ENCODE measurements at places on chromosomes 1 and 21. TPM values are rescaled to one million over a fixed set of nuclear protein-coding genes. Genes with fewer than 3 reads are reported as not detected.
A peak's percentile ranks its signal among the peaks of the same experiment; 100 is the strongest.

DNA sequence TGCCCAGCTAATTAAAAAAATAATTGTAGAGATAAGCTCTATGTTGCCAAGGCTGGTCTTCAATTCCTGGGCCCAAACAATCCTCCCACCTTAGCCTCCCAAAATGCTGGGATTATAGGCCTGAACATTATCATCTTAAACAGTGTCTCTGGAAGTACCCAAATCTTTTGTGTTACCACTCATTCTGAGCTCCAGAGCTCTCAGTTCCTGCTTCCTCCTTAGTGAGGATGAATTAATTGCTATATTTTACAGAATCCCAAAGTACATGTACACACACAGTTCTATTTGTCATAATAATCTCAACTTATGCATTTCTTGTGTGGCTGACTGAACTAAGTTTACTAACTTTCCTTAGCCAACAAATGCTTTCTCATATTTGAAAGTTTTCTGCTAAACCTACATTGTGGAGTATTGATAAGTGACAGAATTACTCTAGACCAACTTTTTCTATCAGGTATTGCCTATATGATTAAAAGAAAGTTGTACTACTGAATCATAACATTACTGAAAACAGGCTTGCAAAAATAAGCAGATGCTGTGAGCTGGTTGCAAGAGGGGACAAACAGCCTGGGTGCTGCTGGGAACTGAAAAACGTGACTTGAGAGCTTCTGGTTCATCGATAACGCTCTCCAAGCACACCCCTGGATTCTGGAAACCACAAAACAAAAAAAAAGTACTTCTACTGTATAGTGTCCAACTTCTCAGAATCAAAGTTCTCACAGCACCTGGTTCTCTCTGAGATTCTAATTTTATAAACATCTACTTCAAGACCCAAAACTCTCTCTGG is 15.3 kb downstream of the VAV3 start:
- H3K36me3 ChIP-seq: no peaks in the 10 kb centered on the region
- no peak overlapping the region for H3K27ac ChIP-seq
- H3K4me3 ChIP-seq: no peak overlapping the region
- H3K27me3 ChIP-seq: no peaks in the 10 kb centered on the region
- no peaks in the 10 kb centered on the region for H3K4me1 ChIP-seq

DNA sequence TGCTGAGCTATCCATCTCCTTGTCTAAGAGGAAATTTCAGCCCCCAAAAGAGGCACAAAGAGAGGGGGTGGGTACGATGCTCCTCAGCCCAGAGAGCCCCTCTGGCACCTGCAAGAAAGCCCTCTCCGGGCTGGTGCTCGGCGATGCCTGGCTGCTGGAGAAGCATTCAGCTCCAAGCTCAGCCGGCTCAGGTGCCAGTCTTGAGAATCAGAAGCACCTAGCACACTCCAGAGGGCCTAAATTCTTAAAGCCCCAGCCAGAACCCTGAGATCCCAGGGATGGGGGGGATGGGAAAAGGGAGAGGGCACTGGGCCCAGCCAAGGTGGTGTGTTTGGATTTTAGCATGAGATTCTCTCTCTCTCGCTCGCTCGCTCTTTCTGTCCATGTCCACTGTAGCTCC is 2.9 kb downstream of the GRIK3 start:
- no peak for DNase-seq
- H3K27me3 ChIP-seq: peaks cover 48% of the 10 kb centered on the region
- H3K4me1 ChIP-seq: no peaks in the 10 kb centered on the region
- H3K4me3 ChIP-seq: no peak overlapping the region
- H3K27ac ChIP-seq: no peak overlapping the region

Gene EVA1C
- total RNA-seq: 48.6 TPM

- H3K4me1 ChIP-seq: no peaks in the 10 kb centered on the region
- no peak overlapping the region for H3K4me3 ChIP-seq
- no peak overlapping the region for H3K27ac ChIP-seq
- H3K27me3 ChIP-seq: no peaks in the 10 kb centered on the region
- DNase-seq: no peak
- peaks cover 2% of the 10 kb centered on the region for H3K36me3 ChIP-seq
Observed at GRCh38 chr1:10168912-10169514, 41.4 kb upstream of the KIF1B start.

Gene ZBTB37
- 14.7 TPM for total RNA-seq

DNA sequence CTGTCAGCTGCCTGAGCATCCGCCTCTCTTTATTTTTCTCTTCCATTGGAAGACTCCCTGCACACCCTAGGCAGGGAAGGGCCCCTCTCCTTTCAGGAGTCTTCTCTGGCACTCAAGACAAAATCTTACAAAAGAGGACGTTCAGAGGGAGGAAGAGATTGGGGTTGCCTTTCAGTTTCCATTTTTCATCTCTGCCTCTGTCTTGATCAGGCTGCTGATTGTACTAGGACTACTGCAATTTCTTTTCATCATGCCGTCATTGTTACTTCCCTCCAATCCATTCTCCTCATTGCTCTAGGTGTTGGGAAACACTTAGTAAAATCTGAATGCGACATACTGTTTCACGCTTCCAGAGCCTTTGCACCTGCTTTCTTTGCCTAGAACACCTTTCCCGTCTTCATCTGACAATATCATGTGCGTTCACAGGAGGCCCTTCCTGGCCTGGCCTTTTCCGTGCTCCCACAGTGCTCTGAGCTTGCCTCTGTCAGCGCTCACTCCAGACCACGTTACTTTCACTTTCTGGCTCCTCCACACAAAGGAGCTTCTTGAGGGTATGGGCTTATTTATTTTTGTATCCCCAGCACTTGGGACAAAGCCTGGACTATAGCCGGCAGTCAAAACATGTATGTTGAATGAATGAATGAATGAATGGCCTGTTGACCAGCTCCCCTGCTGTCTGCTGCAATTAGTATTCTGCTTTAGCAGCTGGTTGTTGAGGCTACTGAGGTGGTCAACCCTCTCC is 10.9 kb downstream of the LRRC71 start:
- H3K36me3 ChIP-seq: no peaks in the 10 kb centered on the region
- H3K4me3 ChIP-seq: no peak overlapping the region
- H3K4me1 ChIP-seq: no peaks in the 10 kb centered on the region
- DNase-seq: no peak
- H3K27me3 ChIP-seq: peaks cover 9% of the 10 kb centered on the region

DNA sequence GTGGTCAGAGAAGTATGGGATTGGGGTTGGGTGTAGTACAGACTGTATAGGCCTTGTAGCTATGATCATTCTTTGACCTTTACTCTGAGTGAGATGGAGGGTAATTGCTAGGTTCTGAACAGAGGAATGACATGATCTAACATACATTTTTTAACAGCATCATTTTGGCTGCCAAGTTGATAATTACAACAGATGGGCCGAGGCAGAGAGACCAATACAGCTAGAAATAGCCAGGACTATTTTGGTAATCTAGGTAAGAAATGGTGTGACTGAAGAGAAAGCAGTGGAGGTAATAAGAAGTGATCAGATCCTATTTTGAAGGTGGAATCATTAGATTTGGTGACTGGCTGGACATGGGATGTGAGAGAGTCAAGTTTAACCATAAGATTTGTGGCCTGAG is 43.5 kb downstream of the RPAP2 start:
- no peaks in the 10 kb centered on the region for H3K4me1 ChIP-seq
- no peak overlapping the region for H3K27ac ChIP-seq
- no peak overlapping the region for H3K4me3 ChIP-seq
- H3K27me3 ChIP-seq: no peaks in the 10 kb centered on the region

DNA sequence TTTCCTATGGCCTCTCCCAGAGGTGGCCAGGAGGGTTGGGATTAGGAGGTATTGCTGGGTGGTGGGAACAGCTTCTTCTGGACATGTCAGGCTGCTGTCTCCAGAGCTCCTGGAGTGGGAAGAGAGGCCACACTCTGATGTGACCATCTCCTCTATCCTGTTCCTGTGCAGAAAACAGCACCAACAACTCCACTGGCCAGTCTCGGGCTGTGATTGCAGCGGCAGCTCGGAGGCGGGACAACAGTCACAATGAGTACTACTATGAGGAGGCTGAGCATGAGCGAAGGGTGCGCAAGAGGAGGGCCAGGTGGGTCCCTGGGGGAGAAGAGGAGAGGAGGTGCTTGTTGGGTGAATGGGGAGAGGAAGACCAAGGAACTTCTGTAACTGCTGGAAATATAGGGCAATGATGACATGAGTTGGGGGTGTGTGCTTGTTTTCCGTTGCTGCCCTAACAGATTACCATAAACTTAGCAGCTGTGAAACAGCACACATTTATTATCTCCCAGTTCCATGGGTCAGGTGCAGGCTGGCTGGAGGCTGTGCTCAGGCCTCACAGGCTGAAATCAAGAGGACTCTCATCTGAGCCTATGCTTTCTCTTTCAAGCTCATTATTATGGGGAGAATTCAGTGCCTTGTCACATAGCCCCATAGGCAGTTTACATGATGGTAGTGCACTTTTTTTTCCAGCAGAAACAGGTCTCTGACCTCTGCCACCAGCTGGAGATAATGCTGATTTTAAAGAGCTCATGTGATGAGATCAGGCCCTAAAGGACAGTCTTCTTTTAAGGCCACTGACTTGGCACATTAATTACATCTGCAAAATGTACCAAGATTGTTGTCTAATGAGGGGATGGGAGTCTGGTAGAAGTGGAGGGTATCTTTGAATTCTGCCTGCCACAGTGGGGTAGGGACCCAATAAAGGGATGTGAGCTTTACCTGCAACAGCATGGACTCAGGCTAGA is 20.8 kb downstream of the VANGL2 start:
- no peak for DNase-seq
- H3K27me3 ChIP-seq: no peaks in the 10 kb centered on the region
- no peaks in the 10 kb centered on the region for H3K4me1 ChIP-seq
- H3K4me3 ChIP-seq: no peak overlapping the region

Gene MCOLN3
- total RNA-seq: 1.6 TPM

- no peaks in the 10 kb centered on the region for H3K4me1 ChIP-seq
- no peaks in the 10 kb centered on the region for H3K27me3 ChIP-seq
- H3K4me3 ChIP-seq: peak overlapping the region; percentile 77
- peak overlapping the region; percentile 97 for H3K27ac ChIP-seq
- DNase-seq: peak; percentile 84
Observed at GRCh38 chr1:24502065-24502708, 449 bp upstream of the RCAN3 start.

GRCh38 chr1:30721812-30722537 is 1.4 kb downstream of the MATN1 start:
- no peak overlapping the region for H3K27ac ChIP-seq
- H3K4me1 ChIP-seq: peaks cover 6% of the 10 kb centered on the region
- no peak for DNase-seq
- H3K27me3 ChIP-seq: no peaks in the 10 kb centered on the region

DNA sequence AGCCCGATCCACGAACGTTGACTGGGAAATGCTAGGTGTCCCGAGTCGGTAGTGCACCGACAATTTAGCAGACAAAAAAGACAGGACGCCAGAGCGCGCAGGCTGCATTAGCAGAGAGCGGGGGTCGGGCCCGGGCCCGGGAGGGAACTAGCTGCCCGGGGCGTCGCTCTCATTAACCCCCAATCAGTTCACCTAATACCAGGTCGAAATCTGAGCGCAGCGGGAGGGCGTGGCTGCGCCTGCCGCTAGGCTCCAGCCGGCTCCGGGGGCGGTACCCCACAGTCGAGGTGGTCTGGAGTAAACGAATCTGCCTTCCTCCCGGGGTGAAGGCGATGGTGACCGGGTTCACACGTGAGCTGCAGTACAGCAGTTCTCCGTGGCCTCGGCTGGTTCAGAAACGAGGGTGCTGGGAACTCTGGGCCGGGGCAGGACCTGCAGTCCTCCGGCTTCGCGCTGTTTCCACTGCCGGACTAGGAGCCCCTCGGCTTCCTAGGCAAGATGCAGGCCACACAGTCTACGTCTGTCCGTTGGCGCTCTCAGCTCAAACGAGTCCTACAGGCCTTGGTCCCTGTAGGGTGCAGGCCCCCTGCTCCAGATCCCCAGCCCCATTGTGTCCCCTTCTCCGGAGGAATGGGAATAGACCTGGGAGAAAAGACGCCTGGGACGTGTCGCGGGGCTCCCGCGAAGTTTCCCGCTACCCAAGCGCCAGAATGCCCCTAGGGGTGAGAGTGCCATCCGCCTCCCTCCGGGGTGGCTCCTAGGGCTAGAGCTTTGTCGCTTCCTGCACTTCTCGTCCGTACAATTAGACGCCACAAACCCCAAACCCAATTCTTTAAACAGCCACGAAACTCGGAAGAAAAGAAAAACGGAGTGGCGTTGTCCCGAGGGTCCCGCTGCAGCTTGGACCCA is 2.0 kb downstream of the GFI1 start:
- peaks cover 51% of the 10 kb centered on the region for H3K27me3 ChIP-seq
- no peak overlapping the region for H3K27ac ChIP-seq
- no peaks in the 10 kb centered on the region for H3K36me3 ChIP-seq
- DNase-seq: no peak
- H3K4me3 ChIP-seq: peak overlapping the region; percentile 30

Gene THAP3
- total RNA-seq: 37.6 TPM

Gene ECM1
- total RNA-seq: 4.7 TPM

DNA sequence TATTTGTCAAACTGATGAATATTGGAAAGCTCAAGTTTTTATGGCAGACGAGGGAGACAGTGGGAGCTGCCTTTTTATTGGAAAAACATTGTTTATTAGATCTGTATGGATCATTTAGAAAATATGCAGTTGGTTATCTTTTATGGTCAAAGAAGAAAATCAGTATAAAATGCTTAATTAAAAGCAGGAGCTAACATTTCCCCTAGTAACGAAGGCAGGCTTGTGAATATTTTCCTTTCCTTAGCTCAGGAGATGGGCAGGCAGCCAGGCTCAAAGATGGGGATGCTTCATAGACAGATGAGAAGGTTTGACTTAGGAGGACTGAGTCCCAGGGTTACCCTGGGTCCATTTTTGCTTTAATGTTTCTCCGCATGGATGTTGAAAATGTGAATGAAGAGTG is 26.0 kb downstream of the ROR1 start:
- no peak overlapping the region for H3K4me3 ChIP-seq
- H3K36me3 ChIP-seq: no peaks in the 10 kb centered on the region
- H3K4me1 ChIP-seq: no peaks in the 10 kb centered on the region
- H3K27me3 ChIP-seq: no peaks in the 10 kb centered on the region

Gene RPTN
- not detected for total RNA-seq

DNA sequence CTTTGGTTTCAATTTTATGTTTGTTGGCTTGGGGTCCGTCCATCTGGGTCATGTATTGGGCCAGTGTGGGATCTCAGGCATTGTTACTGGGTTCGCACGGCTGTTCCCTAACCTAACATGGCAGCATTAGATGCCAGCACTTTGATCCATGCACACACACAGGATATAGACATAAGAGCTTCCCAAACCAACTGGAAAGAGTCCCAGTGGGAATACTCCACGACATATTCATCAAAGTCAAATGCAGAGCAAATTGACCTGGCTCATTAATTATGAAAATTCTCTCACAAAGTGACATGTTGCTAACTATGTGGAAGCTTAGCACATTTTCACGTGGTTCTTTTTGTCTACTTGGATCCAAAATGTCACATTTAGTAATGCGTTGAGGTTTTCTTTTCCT is 130.4 kb downstream of the SETD4 start:
- no peak for DNase-seq
- no peaks in the 10 kb centered on the region for H3K27me3 ChIP-seq
- no peak overlapping the region for H3K4me3 ChIP-seq
- H3K4me1 ChIP-seq: no peaks in the 10 kb centered on the region
- H3K36me3 ChIP-seq: no peaks in the 10 kb centered on the region
- H3K27ac ChIP-seq: no peak overlapping the region
